ENCODE measurements at places on chromosomes 2 and 18.

- no peak for DNase-seq
These were observed 156.7 kb downstream of the SLC4A3 start for GRCh38 chr2:219784178-219784577.

DNA sequence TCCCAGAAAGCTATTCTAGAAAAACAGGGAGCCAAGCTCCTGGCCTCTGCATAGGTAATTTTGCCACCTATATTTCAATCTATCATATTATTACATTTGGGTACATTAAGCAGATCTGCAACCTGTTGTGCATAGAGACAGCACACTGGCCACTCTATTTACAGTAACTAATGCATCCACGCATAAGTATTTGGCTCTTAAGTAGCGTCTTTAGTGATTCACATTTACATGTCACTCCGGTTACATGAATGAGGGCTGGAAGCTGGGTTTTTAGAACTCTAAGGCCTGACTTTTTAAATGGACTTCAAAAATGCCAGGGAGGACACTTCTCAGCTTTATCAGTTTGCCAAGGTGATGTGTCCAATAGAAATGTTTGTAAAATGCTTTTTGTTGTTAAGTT lies 97.7 kb downstream of the NYAP2 start:
- no peak for DNase-seq

GRCh38 chr2:190256087-190256486 lies 63.5 kb downstream of the HIBCH start:
- no peak for DNase-seq

DNA sequence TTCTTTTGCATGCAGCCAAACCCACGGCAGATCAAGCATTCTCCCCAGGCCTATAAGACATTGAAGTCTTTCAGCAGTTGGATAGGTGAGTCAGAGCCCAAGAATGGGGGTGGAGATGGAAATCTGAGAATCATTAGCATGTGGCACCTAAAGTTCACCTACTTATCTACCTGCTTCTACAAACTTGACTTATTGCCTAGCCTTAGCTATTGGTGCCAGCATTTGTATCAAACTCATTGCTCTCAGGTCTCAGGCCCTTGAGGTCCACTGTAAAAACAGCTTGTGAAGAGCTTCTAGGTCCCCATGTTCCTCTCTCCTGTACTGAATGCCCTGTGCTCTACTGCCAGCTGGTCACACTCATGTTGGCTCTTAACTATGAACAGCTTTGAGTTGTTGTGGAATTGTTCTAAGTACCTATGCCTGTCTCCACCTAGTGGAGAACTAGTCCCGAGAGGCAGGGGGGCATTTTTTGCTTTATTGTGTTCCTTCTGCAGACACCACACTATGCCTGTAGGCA lies 278.4 kb upstream of the SPRED2 start:
- no peak for DNase-seq

DNA sequence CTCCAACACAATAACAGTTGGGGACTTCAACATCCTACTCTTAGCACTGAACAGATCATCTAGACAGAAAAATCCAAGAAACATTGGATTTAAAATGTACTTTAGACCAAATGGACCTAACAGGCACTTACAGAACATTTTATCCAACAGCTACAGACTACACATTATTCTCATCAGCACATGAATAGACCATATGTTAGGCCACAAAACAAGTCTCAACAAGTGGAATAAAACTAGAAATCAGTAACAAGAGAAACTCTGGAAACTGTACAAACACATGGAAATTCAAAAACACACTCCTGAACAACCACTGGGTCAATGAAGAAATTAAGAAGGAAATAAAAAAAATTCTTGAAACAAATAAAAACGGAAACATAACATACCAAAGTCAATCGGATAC lies 117.5 kb downstream of the ACVR1 start:
- no peak for DNase-seq

Measured in hematopoietic multipotent progenitor cell treated with erythropoietin and hydrocortisone succinate and interleukin-3 and kit ligand, for 15 days (in vitro differentiated cells).